ENCODE measurements at places on chromosomes 4 and X. TPM values are rescaled to one million over a fixed set of nuclear protein-coding genes. Genes with fewer than 3 reads are reported as not detected.
A peak's percentile ranks its signal among the peaks of the same experiment; 100 is the strongest.

Gene AFAP1
- 103 TPM for total RNA-seq

- no peak for DNase-seq
These were observed 68.8 kb downstream of the HOPX start for GRCh38 chr4:56612282-56612681.

DNA sequence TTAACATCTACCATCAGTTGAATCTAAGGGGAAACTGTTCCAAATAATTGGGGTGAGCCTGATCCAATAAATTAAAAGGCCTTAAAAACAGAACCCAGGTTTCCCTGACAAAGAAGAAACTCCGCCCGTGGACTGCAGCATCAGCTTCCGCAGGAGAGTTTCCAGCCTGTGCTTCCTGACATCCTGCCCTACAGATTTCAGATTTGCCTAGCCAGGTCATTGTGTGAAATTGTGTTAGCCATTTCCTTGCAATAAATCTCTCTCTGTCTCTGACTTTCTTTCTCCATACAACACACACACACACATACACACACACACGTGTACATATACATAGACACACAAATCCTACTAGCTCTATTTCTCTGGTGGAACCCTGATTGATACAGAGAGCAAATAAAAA, 48.3 kb upstream of the LCORL start:
- DNase-seq, result peak; percentile 56

DNA sequence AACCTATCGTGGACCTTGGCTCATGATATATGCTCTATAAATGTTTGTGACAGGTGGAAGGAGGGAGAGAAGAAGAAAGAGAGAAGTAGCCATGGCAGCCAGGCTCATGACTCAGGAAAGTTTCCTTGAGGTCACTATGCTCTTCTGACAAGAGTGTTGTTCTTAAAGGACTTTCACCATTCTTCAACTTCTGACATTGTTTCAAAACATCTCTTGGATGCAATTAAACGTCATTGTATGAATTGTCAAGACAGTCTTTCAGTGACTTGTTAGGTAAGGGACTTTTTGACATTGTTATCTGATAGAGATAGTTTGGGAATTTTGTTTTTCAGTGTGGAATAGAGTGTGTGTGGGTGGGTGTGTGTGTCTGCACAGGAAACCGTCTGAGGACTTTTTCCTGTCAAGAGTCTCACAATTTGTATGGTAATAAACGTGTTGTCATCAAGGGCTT, 617.0 kb downstream of the MID1IP1 start:
- peak; percentile 85 for DNase-seq

Measured in endothelial cell of umbilical vein (primary cell).